ENCODE measurements at places on chromosomes 2 and 18.

- no peak for DNase-seq
Observed at GRCh38 chr2:219430633-219431615, 3.7 kb upstream of the SPEG start.

DNA sequence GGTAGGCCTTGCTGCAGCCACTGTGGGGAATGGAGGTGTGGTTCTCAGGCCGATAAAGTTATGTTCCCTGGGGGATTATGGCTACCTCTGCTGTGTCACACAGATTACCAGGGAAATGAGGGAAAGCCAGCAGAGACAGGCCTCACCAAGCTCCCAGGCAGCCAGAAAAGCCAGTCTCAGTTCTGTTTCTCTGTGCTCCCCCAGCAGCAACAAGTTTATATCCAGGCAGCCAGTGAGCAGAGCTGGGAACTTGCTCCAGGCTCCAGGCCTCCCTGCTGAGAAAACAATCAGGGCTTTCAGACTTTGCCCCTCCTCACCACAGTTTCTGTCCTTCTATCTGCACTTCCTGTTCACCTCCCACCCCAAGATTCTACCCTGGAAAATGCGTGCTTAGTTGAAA, 596.6 kb upstream of the GYPC start:
- no peak for DNase-seq

DNA sequence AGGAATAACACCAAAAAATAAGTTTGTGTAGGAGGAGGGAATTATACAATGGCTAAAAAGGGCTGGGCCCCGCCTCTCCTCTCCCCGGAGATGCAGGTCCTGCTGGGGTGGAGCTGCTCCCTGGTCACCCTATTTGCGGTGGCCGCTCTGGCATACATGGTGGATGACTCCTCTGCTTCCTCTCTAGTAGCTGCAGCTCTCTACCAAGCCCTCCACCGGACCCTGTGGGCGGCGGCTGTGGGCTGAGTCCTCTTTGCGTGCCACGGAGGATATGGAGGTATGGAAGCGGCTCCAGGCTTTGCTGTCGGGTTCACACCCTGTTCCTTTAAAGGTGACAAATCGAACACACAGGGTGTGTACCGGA, 77.1 kb upstream of the SEC11C start:
- no peak for DNase-seq

- DNase-seq: no peak
Observed at GRCh38 chr2:11264818-11265217, 79.6 kb downstream of the ROCK2 start.

GRCh38 chr18:36396190-36396589, 98.7 kb downstream of the FHOD3 start:
- no peak for DNase-seq

GRCh38 chr2:30223413-30223874, 7.9 kb upstream of the LBH start:
- DNase-seq: no peak

DNA sequence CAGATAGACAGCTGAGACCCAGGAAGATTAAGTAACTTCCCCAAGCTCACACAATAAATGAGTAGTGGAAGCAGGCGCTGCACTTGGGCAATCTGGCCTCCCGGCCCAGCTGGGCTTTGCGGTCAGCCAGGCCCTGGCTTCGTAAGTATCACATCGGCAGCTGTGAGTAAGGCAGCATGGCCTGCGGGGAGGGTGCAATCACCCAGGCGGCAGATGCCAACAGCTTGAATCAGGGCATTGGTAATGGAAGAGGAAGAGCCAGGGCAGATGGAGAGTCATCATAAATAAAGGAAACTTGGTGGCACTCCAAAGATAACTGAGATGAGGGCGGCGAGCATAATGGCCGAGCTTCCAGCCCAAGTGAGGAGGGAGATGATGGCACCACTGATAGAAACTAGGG, 217.9 kb upstream of the PID1 start:
- DNase-seq: peak; percentile 13

- no peak for DNase-seq
Observed at GRCh38 chr2:179239195-179239594, 25.4 kb downstream of the SESTD1 start.
